ENCODE measurements at places on chromosomes 6 and 20.

GRCh38 chr6:151290877-151291721 lies 51.3 kb downstream of the AKAP12 start:
- DNase-seq, result no peak

GRCh38 chr6:99002831-99003230 lies 55.1 kb upstream of the FBXL4 start:
- no peak for DNase-seq

DNA sequence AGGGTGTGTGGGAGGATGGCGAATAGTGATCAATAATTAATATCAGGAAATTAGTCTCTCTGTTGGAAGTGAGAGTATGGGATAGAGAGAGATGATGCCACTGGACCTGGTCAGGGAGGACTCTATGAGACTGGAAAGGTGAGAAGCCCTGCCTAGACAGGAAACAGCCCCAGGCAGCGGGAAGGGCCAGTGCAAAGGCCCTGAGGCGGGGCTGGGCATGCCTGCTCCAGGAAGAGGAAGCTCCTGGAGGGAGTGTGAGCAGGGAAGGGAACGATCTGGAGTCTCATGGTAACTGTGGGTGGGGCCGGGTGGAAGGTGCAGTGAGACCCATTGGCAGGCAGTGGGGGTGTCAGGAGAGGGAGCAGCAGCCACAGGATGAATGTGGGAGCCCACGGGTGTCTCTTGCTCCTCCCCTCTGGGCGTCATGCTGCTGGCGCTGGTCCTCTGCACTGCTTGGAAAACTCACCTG lies 1.8 kb upstream of the CST3 start:
- DNase-seq, result no peak

DNA sequence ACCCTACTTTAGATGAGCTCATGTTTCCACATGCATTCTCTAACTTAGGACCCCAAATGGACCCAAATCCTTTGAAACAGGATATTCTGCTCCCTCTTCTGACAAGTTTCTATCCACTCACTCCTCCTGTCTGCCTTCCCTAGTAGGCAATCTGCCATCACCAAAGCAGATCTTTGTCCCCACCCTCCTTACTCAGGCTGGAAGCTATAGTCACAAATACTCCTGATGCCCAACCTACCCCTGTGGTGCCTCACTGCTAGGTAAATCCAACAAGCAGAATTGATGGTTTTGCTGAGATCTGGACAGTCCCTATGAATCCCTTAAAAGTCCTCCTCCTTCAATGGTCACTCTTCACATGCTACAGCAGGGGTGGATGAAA lies 21.7 kb downstream of the ELOVL5 start:
- DNase-seq, result no peak

GRCh38 chr20:48285656-48286055 lies 500.4 kb upstream of the SULF2 start:
- no peak for DNase-seq

- no peak for DNase-seq
Observed at GRCh38 chr6:28446818-28447511, 3.7 kb upstream of the ZSCAN23 start.

DNA sequence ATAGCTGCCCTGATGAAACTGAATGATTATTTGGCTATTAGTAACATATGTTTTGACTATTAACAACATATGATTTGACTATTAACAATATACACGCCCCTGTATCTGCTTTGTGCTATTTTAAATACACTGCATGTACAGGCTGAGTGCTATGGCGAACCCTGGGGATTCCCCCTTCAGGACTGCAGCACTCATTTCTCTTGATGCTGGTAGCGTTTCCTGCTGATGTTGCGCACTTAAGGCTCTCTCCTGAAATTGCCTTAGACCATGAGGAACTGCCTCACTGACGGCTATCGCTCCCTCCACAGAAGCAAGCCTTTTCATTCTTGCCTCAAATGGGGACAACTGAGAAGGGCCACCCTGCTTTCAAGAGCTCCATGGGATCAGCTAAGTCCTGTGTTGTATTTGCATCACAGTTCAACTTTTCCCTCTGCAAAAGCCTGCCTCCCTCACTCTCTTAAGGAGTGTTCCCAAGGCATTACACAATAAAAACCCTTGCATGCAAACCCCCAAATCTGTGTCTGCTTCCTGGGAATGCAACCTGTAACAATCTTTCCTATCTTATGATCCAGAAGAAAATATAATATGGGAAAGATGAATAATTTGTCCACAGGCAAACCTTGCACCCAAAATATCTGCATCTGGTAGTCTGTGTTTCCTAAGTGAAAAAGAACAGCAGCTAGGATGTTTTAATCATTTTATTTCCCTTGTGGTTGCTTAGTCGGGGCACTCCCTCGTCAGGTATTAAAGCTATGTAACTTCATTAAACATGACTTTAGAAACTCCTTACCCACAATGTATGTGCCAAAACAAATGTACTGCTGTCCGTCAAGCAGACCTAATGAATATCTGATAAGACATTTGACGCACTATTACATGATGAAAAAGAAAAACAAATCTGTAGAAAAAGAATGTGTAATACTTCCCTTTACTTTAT lies 456.4 kb downstream of the COL12A1 start:
- no peak for DNase-seq

GRCh38 chr20:10060226-10060625 lies 25.4 kb downstream of the ANKEF1 start:
- no peak for DNase-seq

- DNase-seq, result no peak
Observed at GRCh38 chr20:17614176-17614811, 44.4 kb downstream of the DSTN start.

GRCh38 chr20:60845146-60845545 lies 406.9 kb upstream of the CDH4 start:
- DNase-seq, result no peak

GRCh38 chr6:50706575-50706974 lies 6.8 kb upstream of the TFAP2D start:
- no peak for DNase-seq

DNA sequence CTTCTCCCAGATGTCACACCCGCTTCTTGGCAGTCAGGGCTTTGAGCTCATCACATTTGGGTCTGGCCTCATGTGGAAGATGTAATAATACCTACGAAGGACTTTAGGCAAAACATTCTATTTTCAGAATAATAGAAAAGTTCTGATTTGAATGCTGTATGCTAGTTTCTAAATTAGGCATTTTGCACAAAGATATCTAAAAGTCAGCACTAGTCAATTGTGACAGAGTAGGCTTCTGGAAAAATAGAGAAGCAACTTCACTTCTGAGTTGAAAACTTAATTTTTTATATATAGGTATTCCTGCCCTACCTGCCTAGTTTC lies 38.3 kb upstream of the CD2AP start:
- DNase-seq, result no peak

- DNase-seq, result no peak
Observed at GRCh38 chr6:131828951-131829350, 21.1 kb downstream of the ENPP1 start.

GRCh38 chr6:149109397-149110070 lies 208.0 kb upstream of the TAB2 start:
- DNase-seq, result no peak

DNA sequence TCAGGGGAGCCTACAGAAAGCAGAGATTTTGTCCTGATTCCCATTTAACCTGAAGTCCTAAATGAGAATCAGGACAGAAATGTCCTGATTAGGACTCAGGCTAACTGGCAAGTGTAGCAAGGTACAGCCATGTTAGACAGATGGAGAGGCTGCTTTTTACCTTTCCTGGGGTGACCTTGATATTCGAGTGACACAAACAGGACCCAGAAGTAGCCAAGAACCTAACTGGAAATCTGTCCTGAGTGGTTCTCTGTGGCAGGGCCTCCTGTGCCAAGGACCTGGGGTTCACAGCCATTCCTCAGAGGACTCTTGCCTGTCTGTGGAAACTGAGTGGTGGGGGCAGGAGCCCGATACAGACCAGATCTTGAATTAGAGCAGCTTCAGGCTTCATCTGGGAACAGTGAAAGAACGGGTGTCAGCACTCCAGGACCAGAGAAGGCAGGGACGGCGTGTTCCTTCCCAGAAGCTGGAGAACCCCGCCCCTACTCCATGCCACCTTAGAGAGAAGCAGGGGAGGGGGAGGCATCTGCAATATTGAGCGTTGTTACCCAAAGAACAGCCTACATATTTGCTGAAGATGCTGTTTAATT lies 4.3 kb upstream of the FUCA2 start:
- DNase-seq, result no peak

- no peak for DNase-seq
Observed at GRCh38 chr20:41133709-41134361, 3.5 kb upstream of the PLCG1 start.

DNA sequence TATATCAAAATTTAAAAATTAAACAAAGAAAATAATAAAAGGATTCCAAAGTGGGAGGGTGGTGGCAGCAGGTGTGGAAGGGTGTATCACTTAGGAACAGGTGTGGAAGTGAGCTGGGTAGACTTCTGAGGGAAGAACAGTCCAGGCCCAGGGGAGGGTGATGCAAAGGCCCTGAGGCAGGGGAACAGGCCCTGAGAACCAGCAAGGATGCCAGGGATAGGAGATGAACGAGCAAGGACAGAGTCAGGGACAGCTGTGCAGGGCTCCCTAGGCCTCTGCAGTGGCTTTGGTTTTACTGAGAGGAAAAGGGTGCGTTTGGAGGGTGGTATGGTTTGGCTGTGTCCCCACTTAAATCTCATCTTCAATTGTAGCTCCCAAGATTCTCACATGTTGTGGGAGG lies 9.4 kb upstream of the RAET1E start:
- DNase-seq, result no peak

GRCh38 chr6:43992783-43993644 lies 134.2 kb downstream of the MRPL14 start:
- no peak for DNase-seq

DNA sequence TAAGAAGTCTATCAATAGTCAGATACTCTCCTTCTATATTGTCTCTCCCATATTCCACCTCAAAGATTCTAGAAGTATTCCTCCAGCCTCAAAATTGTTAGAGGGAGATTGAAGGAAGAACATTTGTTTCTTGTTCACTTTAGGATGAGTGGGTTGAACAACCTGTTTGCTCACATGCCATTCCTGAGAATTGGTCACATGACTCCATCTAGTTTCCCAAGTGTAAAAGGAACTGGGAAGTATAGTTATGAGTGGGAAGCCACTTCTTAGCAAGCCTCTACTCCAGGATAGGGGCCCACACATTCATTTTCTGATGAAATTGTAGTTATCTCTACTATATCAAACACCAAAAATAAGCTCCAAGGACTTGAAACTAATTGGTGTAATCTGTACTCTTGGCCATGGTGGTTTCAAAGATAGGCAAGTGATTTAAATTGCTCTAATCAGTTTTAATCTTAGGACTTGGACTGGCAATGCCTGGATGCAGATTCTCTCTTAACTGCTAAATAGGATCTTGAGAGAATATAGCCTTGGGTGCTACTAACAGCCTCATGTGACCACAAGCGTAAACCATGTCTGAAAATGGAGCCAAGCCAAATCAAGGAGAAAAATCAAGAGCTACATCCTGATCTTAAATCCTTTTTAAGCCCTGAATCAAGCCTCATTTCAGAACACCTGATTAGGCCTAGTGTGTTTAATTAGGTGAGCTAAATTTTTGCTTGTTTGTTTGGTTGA lies 758.7 kb upstream of the MAN1A1 start:
- DNase-seq, result no peak

DNA sequence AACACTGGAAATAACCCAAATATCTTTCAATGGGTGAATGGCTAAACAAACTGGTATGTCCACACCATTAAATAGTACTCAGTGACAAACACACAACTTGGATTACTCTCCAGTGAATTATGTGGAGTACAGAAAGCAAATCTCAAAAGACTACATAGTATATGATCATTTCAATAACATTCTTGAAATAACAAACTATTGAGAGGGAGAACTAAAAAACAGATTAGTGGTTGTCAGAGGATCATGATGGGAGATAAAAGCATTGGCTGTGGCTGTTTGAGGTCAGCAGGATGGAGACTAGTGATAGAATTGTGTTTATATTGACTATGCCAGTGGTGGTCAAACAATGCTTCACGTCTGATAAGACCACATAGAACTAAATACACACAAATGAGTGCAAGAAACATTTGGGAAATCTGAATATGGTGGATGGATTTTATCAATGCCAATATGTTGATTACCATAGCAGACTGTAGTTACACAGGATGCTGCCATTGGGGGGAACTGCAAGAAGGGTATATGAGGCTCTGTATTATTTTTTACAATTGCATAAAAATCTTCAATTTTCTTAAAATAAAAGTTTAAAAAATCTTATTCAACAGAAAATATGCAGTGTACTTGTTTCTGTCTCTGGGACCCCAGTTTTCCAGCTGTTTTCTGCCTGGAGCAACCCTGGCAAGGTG lies 242.0 kb downstream of the TBXT start:
- DNase-seq, result no peak

DNA sequence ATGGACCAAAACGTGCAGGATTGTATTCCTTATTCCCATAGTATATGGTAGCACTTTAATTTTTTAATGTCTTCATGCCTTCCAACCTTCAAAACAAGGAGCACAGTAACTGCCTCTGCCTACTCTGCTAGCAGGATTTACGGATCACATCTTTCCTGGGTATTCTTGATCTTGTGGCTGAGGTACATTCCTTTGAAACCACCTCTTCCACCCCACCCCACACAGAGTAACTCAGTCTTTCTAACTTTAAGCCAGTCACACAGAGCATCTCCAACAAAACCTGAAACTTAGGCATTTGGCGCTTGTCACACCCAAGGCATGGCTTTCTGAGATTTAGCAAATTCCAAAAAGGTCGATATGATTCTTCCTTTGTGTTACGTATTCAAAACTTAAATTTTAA lies 2.3 kb upstream of the ID4 start:
- no peak for DNase-seq

DNA sequence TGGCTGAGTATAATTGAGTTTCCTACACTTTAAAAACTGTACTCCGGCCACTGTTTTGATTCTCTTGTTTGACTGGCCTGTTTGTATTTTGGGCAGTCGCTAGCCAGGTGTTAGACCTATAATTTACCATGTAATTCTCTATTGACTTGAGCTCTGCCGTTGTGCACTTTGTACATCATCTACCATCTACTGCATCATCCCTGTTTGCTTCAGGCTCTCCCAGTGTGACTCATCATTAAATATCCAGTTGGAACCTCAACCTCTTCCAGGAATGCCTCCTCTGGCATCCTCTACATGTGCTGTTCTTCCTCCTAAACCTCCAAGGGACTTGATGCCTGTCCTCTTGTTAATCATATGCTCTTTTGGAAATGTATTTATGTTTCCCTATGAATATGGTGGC lies 72.3 kb downstream of the FARS2 start:
- no peak for DNase-seq

DNA sequence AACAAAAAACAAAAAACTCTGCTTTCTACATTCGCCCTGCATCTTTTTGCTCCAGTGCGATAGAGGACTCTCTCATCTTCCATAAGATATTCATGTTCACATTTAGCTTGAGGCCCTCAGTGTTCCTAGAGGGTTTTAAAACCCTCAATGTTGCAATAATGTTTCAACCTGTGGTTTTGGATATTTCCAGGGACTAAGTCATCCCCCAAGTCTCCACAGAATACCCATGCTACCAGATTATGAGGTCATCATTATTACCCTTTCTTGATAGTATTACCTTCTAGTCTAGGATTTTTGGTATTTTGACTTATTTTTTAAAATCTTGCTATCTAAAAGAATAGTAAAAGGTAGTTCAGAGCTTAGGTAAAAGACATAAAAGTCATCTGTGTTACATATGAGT lies 480.5 kb upstream of the ID4 start:
- no peak for DNase-seq
